RWPE2 (cell line): ENCODE measurements at places on chromosomes 1 and 21.
A peak's percentile ranks its signal among the peaks of the same experiment; 100 is the strongest.

- DNase-seq: no peak
Measured at GRCh38 chr21:42202321-42202720, 16.6 kb upstream of the ABCG1 start.

- no peak for DNase-seq
Measured at GRCh38 chr1:160022330-160023310, 9.2 kb downstream of the PIGM start.

DNA sequence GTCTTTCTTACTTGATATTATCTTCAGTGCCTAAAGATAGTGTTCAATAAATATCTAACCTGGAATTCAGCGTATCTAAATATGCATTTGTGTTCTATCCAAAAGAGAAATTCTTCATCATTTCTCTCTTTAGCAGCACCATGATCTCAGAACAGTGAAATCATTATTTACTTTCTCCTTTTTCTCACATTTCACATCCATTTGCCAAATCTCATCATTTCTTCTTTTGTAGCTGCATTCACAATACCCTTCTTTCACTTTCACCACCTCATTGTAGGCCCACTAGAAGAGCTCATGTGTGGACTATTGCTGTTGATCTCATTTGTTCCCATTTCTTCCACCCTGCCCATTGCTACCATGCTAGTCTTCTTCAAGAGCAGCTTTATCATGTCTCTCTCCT lies 178.0 kb downstream of the PHTF1 start:
- no peak for DNase-seq

- DNase-seq: no peak
Measured at GRCh38 chr1:207026104-207026534, 6.4 kb downstream of the C1orf116 start.

GRCh38 chr1:239511875-239512274 lies 125.5 kb downstream of the CHRM3 start:
- DNase-seq: no peak

GRCh38 chr1:152760551-152761190 lies 2.8 kb downstream of the KPRP start:
- DNase-seq: no peak

GRCh38 chr1:24411963-24412362 lies 1.6 kb downstream of the STPG1 start:
- no peak for DNase-seq

DNA sequence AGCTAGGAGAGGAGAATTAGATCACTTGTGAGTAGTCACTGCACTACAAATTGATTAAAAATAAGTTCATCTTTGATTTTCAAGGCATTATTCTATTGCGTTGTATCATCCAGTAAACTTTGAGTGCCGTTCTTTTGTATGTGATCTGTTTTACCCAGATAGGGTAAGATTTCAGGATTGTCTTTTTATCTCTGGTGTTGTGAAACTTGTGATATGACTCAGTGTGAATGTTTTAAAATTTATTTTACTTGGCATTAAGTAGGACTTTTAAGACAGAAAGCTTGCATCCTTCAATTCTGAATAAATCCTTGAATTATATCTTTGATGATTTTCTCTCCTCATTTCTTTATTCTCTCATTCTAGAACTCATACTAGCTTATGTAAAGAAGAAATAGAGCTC lies 93.3 kb upstream of the ADAMTS5 start:
- no peak for DNase-seq

DNA sequence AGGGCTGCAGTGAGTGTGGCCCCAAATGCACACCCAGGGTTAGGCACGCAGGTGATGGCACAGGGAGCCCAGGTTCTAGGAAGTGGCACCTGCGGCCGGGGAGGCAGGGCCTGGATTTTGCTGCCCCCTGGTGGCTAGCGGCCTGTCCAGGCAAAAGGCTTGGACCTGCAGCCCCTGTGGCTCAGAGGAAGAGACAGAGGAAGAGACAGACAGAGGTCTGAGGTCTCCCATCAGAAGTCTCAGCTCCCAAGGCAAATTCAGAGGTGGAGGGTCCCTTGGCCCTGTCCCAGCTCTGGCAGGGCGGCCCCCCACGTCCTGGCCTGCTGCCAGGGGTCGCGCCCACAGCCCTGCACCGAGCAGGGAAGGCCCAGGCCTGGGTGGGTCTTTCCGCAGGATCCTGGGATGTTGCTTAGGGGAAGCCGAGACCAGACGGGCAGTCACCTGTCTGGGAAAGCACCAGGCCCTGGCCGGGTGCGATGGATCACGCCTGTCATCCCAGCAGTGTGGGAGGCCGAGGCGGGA lies 8.0 kb upstream of the TNFRSF14 start:
- no peak for DNase-seq

- DNase-seq: no peak
Measured at GRCh38 chr21:41136286-41136685, 31.7 kb upstream of the BACE2 start.

GRCh38 chr1:32636914-32637645 lies 13.3 kb downstream of the ZBTB8OS start:
- DNase-seq: no peak

DNA sequence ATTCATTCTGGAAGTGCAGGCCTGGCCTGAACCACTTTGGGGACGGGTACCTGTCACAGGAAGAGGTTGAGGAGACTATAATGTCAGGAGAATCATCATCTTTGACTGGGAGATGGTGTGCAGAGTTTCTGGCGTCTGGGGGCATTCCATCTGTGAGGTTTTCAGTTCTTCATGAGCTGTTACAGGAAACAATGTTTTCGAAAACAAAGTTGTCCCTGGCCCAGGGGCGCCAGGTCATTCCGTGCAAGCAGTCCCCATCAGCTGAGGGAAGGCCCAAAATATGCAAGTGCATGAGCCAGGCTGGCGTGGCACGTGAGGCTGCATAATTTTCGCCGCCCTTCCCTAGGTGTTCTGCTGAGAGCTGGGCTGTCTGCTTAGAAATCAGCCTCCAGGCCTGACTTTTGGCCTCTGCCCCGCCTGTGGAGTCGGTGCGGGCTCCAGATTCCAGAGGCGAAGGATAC lies 68.4 kb upstream of the ATP5PO start:
- DNase-seq: no peak

DNA sequence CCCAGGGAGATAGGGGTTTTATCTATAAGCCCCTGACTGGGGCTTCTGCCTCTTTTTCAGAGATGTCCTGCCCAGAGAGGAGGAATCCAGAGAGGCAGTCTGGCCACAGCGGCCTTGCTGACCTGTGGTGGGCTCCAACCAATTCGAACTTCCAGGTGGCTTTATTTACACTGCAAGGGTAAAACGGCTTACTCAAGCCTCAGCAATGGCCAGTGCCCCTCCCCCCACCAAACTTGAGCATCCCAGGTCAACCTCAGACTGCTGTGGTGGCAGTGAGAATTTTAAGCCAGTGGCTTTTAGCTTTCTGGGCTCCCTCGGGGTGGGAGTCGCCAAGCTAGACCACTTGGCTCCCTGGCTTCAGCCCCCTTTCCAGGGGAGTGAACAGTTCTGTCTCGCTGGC lies 384.0 kb upstream of the BEND5 start:
- DNase-seq: no peak

- no peak for DNase-seq
Measured at GRCh38 chr1:44587796-44588460, 86.4 kb downstream of the TMEM53 start.

DNA sequence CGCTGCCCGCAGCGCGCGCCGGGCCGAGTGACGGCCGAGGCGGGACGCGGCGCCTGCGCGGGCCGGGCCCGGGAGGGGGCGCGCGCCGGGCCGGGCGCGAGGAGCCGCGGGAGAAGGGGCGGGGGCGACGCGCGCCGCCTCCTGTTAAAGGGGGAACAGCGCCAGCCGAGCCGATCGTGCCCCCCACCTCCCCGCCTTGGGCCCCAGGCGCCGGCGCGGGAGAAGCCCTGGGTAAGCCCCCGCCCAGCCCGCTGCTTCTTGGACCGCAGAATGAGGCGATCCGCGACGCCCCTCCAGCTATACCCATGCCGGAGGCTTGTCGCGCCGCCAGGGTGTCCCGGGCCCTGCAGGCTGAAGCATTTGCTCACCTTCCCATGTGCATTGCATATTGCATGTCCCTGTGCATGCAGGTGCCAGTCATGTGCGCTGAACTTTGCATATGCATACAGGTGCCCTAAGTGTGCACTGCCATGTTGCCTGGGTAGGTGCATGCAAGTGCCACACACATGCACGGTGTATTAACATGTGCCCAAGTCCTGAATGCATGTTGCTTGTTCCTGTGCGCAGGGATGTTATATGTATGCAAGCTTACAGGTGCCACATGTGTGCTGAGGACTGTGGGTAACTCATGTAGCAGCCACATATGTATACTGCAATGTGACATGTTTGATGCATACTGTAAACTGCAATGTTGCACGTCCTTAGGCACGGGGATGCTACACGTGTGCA lies at the start of gene ADGRB2:
ADGRB2 (minus strand) TSS at position 29 of the 729 bp plus-strand sequence. CDS start 7,119 bp downstream, outside the sequence.
- DNase-seq: no peak

- DNase-seq: no peak
Measured at GRCh38 chr1:95041491-95042165, 31.1 kb downstream of the ALG14 start.

DNA sequence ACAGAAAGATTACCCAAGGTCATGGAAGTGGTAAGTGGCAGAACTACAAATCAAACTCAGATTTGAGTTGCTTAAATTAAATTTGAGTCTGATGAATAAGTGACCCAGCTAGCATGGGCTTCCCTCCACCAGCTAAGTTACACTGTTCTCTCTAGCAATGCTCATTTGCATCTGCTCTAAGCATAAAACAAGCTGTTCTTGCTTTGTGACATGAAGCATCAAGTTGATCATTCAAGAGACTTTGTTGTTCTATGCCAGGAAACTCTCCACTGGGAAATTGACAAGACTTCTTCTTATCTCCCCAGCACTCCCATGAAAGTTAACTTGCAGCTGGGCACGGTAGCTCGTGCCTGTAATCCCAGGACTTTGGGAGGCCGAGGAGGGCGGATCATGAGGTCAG lies 49.0 kb downstream of the SERBP1 start:
- no peak for DNase-seq

DNA sequence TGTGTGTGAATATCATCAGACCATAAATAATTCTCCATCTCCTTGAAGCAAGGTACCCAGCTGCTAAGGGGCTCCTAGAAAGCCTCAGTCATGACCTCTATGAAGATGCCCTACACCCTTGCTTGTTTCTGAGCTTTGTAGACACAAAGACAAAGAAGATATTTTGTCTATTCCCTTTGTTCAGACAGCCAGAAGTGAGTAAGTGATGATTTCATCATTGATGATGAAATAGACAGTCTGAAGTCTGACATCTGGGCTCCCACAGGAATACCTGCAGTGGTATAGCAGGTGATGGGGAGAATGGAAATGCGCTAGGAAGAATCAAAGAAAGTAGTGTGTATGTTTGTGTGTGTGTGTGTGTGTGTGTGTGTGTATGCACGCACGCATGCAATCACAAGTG lies 82.2 kb upstream of the DPT start:
- no peak for DNase-seq

DNA sequence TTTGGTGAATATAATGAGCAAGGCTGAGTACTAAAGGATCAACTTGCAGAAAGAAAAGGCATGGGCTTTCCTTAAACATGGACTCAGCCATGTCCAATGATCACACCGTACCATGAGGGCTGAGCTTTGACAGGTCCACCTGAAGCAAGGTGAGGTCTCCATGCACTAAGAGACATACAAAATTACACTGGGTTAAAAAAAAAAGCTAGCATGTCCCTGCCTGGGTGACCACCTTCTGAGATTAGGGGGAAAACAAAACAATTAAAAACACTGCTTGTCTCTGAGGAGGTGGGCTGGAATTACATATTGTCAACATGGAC lies 22.7 kb downstream of the DUSP10 start:
- no peak for DNase-seq

- DNase-seq: no peak
Measured at GRCh38 chr1:218390618-218391017, 45.5 kb downstream of the TGFB2 start.

DNA sequence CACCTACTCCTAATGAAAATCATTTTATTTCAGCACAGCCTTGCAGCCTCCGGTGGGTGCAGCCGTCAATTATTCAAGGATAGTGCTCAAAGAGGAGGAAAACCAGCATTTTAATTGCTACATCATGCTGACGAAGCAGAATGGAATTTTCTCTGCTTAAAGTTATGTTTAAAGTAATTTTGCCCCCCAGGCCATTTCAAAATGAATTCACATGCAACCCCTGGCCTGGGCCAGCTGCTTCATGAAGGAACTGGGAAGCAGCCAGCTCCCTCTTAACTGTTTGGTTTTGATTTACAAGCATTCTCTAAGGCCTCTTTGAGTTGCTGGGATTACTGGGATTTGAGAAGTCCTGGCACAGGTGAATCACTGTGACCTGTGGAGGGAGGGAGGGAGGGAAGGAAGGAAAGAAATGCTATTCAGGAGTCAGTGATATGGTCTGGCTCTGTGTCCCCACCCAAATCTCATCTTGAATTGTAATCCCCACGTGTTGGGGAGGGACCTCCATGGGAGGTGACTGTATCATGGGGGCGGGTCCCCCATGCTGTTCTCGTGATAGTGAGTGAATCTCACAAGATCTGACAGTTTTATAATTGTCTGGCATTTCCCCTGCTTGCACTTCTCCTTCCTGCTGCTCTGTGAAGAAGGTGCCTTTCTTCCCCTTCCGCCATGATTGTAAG lies 66.0 kb downstream of the PGBD5 start:
- peak; percentile 69 for DNase-seq

GRCh38 chr1:26894263-26894662 lies 4.2 kb upstream of the GPN2 start:
- DNase-seq: peak; percentile 76

DNA sequence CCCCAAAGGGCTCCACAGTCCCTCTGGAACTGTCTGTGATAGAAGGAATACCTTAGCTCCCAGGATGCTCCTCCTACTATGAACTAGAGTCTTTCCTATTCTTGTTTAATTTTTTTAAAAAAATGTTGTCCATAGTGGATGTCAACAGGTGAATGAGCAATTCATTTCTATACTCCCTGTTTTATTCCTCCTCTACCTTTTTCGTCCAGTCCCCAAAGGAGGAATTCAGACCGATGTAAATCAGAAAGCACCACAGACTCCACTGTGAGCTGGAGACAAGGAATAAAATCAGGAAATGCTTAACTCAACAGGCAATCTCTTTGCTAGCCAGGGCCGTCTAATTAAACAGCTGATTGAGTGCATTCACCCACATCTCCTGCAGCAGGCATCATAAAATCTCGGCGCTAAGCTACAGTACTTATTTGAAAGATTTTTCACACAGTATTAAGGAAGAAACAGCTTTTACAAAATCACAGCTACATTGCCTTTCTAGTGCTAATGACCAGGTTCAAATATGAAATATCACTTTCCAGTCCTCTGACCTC lies 381.6 kb downstream of the SIPA1L2 start:
- no peak for DNase-seq

DNA sequence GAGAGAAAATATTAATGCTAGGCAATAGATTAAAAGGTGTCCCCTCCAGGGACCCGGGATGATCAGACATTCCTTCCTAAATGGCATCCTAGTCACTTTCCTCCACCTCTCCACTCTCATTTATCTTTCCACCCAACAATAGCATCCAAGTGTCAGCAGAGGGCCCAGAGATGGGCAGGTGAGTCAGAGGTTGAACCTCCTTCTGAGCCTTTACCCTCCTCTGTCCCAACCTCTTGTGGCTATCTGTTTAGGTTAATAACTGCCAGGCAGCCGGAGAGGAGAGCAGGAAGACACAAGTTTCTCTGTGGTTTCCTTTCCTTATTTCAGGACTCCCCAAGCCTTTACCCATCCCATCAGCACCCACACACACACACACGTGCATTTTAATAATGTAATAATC lies 4.1 kb downstream of the GJA5 start:
- no peak for DNase-seq
